AG08395 (cell line): ENCODE measurements at places on chromosomes 3 and 15.
A peak's percentile ranks its signal among the peaks of the same experiment; 100 is the strongest.

DNA sequence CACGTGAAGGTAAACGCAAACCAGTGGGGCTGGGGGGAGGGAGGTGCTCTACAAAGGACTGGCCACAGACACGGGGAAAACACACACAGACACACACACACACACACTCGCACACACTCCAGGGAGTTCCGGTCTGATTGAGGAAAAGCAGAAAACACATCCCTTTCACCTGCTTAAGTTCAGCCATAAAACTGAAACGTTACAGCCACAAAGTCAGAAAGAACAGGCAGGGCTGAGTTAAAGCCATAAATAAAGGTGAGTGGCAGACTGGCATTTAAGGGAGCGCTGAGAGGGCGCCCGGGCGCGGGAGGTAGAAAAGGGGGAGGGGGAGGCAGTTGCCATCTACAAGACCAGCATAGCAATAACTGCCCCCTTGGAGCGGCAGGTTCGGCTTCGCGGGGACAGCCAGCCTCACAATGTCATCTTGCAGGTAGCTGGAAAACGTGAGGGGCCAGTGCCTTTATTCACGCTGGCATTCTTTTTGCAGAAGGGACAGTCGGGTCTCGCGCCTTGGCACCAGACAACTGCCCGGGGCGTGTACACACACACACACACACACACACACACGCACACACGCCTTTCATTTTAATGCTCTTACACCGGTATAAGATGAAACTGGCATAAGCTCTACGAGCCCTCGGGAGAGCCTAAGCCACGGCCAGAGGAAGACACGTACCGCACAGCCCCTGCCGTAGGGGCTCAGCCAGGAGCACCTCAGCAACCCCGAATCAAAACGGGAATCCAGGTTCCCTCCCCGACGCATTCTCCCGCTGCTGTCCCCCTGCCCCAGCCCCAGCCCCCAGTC, 866 bp downstream of the TNIK start:
- no peak for DNase-seq

DNA sequence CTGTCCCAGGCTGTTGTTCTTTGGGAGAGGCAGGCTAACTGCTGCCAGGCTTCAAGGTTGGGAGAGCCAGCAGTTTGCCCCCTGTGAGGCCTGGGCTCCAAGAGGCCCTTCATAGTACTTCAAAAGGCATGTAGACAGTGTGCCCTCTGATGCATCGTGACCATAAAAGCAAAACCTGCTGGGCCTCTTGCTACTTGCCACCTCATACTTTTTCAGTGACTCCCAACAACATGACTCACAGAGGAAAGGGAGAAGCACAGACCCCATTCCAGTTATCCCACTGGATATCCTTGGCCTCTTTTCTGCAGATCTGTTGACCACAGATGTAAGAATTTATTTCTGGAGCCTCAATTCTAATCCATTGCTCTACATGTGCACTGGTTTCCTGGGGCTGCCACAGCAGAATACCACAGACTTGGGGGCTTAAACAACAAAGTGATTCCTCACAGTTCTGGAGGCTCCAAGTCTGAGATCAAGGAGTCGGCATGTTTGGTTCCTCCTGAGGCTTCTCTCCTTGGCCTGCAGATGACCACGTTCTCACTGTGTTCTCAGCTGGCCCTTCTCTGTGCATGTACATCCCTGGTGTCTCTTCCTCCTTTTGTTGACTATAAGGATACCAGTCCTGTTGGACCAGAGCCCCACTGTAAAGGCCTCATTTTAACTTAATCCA, 8.9 kb upstream of the NSMCE3 start:
- DNase-seq = peak; percentile 90

DNA sequence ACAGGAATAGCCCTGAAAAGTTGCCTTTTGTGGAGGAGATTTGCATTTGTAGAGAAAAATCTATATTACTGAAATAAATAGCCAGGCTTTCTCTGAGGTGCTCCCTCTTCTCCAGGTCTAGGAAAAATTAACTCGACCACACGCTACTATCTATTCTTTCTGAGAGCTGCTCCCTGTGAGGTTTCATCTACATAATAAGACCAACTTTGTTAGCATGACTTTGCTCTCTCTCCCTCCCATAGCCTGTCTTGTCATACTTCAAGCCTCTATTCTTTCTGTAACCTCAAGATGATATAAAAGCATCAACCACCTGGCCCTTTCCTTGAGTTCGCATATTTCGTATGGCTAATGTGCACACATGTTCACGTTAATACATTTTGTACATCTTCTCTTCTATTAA, 75.8 kb upstream of the STRIT1 start:
- no peak for DNase-seq

DNA sequence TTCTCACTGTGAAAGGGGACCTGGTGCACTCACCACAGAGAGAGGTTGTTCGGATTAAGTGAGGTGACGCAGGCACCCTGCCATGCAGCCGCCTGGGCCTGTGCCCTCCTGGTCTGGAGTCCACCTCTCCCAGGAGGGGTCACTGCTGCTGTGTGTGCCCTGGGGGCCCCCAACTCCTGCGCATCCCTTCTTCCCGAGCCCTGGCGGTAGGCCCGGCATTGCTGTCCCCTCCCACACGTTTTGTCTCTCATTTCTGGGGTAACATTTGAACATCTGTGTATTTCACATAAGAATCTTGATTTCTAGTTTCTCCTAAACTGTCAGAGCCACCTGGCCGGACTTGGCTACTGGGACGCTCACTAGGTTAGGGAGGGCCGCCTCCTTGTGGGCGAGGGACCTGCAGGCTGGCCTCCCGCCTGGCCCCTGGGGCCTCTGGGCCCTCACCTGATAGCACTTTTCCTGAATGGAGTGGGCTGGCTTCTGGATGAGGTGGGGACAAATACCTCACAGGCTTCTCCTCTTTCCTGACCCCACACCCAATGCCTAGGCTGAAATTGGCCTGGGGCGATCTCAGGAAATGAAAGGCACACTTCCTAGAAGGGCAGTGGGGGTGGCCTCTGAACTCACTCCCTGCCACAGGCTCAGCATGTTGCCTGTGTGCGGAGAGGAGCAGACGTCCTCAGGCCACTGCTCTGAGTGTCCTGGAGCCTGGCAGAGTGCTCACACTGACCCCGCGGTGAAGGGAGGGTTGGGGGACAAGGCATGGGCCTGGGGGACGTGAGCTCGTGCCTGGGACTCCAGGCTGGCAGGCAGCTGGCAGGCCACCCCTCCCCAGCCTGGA, 104.2 kb upstream of the PRR23E start:
- no peak for DNase-seq

GRCh38 chr3:47344971-47345370, 35.9 kb upstream of the PTPN23 start:
- DNase-seq = no peak

DNA sequence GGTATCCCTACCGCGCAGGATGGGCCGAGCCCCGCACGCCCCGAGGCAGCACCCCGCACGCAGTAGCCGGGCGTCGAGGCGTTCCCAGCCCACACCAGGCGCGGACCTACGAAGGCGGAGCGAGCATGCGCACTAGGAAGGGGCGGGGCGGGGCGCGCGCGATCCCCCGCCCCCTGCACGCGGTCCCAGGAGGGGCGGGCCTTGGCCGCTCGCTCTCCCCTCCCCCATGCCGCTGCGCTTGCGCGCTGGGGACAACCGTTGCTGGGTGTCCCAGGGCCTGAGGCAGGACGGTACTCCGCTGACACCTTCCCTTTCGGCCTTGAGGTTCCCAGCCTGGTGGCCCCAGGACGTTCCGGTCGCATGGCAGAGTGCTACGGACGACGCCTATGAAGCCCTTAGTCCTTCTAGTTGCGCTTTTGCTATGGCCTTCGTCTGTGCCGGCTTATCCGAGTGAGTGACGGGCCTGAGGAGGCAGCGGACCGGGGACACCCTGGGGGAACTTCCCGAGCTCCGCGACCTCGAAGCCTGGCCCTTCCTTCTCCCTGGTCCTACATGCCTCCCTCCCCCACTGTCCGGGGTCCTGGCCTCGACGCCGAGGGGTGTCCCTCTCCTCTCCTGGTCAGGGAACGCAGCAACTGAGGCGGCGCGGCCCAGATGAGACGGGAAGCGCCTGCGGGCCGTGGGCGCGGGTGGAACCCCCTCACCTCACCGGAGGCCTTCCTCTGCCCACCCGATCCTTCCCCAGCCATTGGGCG, at the start of gene SPESP1:
TSS of gene SPESP1 (plus strand) at position 258 of the 755 bp plus-strand sequence. CDS start at position 387, 129 bp downstream.
- peak; percentile 85 for DNase-seq

- DNase-seq = no peak
These were observed 249.0 kb downstream of the CD47 start for GRCh38 chr3:107841831-107842230.

- no peak for DNase-seq
These were observed 115.2 kb upstream of the PDZRN3 start for GRCh38 chr3:73739791-73740453.

GRCh38 chr15:70291305-70292075, 193.8 kb upstream of the TLE3 start:
- no peak for DNase-seq

- DNase-seq = peak; percentile 68
These were observed 123.5 kb downstream of the RPLP1 start for GRCh38 chr15:69576035-69576526.

DNA sequence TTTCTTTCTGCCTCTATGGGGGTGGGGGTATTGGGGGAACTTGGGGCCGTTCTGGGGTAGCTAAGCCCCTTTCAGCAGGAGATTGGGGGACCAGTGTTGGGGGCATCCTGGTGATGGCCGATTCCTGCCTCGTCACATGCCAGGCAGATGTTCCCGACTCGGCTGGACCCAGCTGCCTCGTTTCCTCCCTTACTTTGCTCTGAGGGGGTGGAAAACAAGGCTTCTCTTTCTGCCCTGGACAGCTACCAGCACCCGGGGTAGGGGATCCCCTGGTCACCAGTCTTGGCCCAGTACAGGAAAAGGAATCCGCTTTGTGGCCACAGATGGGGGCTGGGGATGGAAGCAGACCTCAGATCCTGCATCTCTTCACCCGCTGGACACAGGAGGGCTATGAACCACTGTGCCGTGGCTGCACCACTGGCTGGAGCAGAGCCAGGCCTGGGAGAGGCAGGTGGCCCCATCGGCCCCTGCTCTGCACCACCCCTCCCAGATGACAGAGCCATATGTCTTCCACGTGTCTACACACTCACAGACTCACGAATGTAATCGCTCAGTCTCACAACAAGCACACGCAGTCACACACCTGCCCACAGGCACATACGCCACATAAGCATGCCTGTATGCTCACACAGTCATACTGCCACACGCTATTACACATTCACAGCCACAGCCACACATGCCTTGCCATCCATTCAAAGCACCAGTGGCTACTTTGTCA, 12.4 kb downstream of the SNX33 start:
- no peak for DNase-seq

DNA sequence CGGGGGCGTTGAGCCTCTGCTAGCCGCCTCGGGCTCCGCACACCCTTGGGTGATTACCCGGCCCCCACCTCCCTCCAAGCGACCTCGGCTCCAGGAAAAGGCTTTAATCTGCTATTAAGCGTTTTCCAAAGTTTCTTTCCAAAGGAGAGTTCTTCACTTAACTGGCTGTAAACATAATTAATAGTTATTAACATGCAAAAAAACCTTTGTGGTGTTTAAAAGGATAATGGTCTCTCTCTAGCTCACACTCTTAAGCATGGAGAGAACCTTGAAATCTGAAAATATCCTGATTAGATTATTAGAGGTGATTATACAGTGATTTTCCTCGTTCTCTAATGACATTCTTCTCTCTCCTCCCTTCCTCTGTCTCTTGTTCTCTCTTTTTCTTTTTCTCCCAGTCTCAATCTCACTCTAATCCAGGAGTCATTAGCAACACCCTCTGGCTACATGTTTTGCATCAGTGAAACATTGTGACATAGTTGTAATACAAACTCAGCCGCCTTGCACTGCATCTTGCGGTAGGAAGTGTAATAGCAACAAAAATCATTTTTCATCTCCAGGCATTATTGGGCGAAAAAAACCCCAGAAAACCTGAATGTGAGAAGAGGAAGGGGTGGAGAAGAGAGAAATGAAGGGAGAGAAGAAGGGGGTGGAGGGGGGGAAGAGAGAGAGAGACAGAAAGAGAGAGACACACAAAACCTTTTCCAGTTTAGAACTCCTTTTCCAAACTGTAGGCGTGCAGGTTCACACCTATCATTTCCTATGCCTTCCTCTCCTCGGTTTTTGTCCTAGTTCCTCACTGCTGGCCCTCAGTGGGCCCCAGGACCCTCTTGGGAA, 24.4 kb downstream of the NR2F2 start:
- peak; percentile 71 for DNase-seq

GRCh38 chr3:28726840-28727239, 378.2 kb upstream of the AZI2 start:
- DNase-seq = peak; percentile 35

GRCh38 chr3:81579744-81580143, 181.7 kb downstream of the GBE1 start:
- no peak for DNase-seq

DNA sequence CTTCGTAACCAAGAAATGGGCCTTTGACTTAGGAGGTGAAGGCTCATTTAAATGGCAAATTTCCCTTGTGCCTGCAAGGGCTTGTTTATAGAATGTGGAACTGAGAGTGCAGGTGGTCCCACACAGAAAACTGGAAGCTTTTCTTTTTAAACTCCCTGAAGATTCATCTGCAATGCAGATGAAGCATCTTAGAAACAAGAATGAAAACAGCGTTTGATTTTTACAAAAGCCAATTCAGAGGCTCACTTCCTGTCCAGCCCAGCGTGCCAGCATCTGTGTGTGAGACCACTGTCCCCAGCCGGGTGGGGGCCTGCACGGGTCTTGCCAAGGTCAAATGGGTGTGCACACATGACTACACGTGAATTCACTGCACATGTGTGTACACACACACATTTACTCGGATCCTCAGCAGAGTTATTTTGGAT, 94.7 kb downstream of the LINGO1 start:
- no peak for DNase-seq

DNA sequence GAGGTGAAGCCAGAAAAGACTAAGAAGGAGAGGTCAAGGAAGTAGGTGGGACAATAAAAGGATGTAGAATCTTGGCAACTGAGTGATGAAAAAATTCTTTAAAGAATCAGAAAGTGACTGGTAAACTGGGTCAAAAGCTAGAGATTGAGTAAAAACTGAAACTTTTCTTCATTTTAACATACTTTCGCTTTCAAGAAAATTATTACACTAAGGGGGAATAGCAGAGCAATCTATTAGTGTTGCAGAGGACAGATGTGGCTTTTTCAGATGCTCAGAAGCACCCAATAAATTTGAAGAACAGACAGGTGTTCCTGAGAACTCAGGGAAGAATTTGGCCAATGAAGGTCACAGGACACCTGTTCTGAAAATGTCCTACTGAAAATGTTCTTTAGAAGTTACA, 805.4 kb upstream of the ALCAM start:
- no peak for DNase-seq

- no peak for DNase-seq
These were observed 397.6 kb downstream of the GBE1 start for GRCh38 chr3:81363816-81364215.

DNA sequence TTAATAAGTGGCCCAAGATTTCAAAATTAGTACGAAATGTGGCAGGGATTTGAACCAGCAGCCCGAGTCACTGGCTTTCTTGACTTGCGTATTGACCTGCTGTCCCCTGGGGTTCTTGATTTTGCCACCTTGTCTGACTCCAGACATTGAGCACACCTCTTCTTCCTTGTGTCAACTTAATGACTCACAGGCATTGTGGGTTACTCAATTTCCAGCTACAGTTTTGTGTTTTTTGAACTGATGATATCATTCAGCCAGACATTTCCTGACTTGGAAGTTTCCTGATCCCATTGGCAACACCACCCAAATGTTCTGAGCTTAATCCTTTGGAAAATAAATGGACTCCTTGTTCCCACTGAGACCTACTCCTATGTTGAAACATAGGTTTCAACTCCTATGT, 64.2 kb downstream of the MOBP start:
- DNase-seq = no peak
